ENCODE measurements at places on chromosomes 3 and 15.

- DNase-seq, result peak; percentile 99
Observed at GRCh38 chr15:74373731-74374647, 6.5 kb upstream of the CYP11A1 start.

DNA sequence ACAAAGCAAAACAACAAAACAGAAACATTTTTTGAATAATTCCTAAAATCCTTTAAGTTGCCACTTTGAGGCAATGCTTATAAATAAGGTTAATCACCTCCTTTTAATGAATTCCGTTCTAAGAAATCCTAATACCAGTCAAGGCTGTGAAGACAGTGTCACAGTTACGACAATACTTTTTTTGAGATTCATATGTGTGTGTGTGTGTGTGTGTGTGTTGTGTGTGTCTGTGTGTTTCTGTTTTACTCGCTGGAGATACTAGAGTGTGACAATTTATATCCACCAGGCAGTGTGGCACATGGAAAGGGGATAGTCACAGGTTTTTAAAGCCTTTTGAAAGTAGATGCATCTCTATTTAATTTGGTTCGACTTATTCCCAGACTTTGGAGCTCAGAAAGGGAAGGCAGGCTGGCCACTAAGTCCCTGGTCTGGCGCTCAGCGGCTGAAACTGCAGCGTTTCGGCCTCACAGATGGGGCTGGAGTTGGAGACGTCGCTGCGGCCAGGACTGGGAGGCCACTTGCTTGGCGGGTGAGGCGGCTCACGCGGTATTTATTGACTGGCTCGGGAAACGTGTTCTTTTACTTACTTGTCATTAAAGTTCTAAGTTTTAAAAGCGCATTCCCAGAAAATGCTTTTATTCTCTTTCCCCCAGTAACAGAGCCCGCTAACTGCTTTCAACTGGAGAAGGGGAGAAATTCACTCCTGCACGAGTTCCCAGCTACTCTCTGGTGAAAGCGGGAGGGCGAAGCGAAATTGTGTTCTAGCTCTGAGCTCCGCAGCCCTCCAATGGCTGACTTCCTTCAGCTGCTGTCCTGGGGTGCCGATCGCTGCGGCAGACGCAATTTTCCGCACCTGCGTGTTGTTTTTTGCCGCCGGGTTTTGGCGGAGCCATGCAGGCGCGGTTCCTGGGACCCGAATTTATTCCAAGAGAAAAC lies 13.7 kb downstream of the ZIC1 start:
- DNase-seq, result no peak

GRCh38 chr3:189404024-189404423 lies 227.2 kb upstream of the TP63 start:
- DNase-seq, result peak; percentile 17

DNA sequence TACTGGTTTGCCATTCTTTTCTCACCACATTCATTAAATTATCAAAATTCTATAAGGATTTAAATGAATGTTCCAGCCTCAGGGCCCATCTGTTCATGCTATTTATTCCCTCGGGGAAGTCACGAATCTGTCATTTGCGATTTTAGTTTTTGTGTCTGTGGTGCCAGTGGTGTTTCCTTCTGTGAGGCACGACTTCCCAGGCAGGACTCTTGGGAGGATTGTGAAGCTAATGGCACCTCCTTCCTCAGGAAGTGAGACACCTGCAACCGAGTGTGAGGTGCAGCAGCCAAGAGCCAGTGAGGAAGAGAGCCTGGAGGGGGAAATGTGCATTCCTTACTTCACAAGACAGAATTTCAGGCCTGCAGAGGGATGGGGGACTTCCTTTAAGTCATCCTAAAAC lies 24.1 kb downstream of the SV2B start:
- no peak for DNase-seq

GRCh38 chr3:73100741-73101559 lies 39.5 kb downstream of the EBLN2 start:
- peak; percentile 73 for DNase-seq

- no peak for DNase-seq
Observed at GRCh38 chr3:132461544-132461943, 44.2 kb downstream of the DNAJC13 start.

DNA sequence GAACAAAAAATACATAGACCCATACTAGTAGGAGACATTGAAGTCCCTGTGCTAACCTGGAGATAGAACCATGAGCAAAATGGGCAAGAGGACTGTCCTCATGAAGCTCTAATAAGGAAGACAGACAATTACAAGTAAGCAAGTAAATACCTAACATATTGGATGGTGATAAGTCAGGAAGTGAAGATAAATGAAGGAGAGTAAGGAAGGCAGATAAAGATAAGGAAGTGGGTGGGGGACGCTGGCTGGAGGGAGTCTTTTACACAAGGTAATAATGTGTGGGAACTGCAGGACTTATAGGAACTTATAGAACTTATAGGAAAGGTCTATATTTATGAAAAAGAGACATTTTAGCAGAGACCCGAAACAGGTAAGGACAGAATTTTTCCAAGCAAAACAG lies 148.9 kb upstream of the ABI3BP start:
- DNase-seq, result no peak
